ENCODE measurements at places on chromosomes 1 and 21.

DNA sequence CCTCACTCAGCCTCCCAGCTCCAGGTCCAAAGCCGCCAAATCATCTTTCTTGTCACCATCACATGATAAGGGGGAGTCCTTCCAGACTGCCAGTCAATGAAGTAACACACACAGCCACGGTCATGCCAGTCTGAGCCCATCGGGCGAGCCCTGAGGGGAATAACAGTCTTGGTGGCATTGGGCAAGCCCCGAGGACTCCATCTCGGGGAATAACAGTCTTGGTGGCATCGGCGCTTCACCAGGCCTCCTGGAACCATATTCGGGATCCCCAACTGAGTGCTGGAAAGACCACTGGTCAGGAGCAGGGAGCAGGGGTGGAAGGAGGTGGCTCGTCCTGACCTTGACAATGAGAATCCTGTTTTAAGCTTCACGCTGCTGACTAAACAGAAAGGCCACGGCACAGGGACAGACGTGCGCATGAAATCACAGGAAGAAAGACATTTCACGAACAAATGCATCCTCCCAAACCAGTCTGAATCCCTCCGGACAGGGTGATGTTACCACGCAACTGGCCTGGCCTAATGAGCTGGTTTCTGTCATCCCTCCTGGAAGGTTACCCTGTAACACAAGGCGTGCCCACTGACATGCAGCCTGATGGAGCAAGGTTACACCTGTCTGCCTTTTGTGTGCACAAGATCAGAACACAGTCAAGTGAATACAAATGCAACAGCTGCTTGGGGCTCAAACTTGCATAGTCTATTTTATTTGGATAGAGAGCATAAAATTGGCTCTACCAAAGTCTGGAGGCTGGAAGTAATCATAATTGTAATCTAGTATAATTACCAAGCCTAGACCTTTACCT is 517.4 kb downstream of the KIF26B start:
- no peak for DNase-seq

- DNase-seq: no peak
Measured at GRCh38 chr1:228740543-228741317, 5.5 kb downstream of the RHOU start.

DNA sequence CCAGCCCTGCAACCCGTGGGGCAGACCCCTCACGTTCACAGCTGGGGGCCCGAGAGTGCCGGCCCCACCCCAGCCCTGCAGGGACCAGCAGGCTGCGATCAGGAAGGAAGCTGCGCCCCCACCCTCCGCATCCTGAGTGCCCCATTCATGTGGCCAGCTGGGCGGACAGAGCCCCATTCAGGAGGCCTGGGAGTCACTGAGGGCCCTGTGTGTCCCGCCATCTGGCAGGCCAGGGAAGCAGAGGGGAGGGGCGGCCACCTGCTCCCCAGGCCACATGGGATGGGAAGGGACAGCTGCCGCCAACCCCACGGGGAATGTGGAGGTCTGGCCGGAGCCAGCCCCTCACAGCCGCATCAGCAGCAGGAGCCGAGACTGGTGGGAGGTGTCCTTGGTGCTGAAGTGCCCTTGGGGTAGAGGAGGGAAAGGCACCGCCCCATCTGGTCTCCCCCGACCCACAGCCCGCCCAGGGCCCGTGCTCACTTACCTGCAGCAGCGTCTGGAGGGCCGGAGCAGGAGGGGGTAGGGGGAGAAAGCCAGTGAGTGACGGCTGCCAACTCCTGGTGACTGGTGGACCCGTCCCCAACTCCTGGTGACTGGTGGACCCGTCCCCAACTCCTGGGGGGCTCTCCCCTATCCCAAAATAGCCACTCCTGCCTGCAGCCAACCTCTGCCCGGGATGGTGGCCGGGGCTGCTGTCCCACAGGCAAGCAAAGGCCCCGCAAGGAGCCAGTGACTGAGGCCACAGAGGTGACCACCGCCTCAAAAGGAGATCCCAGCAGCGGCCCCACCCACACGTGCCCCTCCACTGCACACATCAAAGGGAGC is 8.7 kb downstream of the ACAP3 start:
- no peak for DNase-seq

- DNase-seq: no peak
Measured at GRCh38 chr1:205998457-205999241, 4.5 kb downstream of the RAB7B start.

DNA sequence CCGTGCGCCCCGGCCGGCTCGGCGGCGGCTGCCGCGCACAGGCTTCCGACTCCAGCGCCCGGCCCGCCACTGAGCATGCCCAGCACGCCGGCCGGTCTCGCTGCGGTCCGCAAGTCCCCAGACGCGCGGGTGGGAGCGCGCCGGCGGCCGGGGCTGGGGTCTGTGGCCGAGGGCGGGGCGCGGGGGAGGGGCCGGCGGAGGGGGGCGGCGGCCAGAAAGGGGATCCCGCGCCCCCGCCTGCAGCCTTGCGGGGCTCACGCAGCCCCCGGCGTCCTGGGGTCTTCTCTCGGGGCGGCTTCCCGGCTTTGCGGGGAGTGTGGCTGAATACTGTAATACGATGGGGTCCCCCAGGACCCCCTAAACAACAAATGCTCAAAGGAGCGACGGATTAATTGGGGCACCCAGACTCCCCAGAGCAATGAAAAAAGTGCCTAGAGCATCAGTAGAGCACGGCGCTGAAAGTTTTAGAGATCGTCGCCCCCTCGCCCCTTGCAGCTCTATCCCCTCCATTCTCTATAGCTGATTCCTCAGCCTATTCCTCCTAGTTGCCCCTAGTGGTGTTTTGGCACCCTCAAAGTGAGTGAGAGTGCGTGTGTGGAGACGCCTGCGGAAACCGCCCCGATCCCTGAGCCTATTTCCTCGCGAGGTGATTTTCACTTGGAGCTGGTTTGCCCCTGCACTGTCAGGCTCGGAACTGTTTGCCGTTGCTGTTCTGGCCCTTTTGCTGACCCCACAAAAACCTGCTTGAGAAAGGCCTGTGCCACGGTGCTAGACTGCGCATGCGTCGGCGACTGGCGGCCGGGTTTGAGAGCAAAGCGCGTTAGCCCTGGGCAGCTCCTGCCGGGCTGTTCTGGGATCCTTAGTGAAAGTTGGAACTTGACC is at the start of gene VAV3:
TSS of gene VAV3 (minus strand) at position 71 of the 882 bp plus-strand sequence. CDS start 311 bp downstream, outside the sequence.
- no peak for DNase-seq

DNA sequence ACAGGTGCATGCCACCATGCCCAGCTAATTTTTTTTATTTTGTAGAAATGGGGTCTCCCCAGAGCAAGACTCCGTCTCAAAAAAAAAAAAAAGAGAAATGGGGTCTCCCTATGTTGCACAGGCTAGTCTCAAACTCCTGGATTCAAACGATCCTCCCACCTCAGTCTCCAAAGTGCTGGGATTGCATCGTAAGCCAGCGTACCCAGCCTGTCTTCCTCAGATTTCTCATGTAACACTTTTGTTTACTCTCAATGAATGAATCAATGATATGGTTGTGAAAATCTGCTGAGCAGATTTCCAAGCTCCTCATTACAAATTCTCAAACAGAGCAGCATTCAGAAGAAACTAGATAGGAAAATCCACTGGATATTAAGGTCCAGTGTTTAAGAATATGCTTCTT is 6.6 kb downstream of the CMPK1 start:
- no peak for DNase-seq

DNA sequence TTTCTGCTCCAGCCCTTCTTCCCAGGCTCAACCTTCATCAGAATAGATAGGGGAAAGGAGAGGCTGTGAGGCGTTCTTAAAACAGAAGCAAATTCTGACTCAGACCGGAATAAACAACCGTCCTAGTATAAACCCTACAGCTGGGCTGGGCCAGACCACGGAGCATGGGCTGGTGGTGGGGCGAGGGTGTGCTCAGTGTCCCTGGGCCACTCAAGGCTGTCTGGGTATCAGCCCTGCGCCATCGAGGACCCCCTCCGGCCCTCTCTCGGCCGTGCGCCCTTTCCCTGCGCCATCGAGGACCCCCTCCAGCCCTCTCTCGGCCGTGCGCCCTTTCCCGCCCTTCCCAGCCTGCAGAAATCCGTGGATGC is 36.0 kb downstream of the CAPN2 start:
- no peak for DNase-seq

DNA sequence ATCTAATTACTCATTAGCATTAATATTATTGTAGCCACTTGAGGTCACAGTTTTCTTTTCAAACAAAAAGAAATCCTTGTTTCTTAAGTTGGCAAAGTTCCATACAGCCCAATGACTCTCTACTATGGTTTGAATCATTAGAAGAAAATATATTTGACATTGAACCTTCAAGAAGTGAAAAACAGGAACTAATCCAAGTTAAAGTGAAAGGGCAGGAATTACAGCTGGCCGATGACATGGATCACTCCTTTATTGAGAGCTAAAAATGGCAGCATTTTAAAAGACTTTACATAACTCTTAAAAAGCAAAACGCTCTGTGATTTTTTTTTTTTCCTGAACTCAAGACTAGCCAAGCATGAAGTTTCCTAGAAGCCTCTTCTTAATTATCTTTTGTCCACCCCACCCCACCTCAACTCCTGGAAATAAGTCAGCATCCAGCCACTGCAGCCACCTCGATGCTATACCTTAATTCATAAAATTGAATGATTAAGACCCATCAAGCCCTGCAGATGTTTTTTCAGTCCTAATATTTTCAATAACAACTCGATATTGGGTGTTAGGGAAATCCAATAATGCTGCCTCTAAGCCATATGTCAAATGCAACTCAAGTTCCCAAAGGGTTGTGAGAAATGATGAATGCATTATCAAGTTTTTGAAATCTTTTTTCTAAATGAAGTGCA is 323.1 kb downstream of the HHIPL2 start:
- DNase-seq: no peak

DNA sequence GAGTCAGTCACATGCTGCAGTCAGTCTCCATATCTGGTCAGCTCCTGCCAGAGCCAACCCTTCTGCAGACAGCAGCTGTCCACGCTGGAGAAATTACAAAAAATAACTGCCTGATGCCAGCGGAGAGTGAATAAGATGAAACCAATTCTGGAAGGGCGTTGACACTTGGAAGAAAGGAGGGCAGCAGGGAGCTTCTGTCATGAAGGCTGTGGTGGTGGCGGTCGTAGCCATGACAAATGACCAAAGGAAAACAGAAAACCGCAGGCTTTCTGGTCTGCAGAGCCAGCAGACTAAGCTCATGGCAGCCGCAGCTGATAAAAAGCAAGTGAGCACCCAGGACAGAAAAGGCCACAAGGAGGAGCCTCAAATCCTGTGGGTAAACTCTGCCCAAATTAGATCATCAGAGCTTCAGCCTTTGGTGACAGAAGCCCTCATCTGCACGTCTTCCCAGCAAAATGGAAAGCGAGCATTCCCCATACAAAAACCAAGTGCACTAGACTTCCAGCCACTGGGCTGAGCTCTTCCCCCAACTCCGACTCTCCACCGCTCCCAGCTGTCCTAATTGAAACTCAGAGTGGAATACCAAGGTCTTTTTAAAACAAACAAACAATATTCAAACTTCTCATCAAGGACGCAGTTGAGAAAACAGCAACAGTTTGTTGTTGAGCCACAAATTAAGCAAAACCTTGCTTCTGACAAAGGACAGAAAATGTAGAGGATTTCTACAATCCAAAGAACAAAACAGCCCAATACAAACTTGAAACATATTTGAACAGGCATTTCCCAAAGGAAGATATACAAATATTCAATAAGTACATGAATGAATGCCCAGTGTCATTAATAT is 28.7 kb downstream of the RSPH1 start:
- DNase-seq: no peak

GRCh38 chr1:169525391-169525790 is 39.6 kb upstream of the SLC19A2 start:
- DNase-seq: no peak

GRCh38 chr1:18556364-18556763 is 74.3 kb upstream of the PAX7 start:
- DNase-seq: no peak

DNA sequence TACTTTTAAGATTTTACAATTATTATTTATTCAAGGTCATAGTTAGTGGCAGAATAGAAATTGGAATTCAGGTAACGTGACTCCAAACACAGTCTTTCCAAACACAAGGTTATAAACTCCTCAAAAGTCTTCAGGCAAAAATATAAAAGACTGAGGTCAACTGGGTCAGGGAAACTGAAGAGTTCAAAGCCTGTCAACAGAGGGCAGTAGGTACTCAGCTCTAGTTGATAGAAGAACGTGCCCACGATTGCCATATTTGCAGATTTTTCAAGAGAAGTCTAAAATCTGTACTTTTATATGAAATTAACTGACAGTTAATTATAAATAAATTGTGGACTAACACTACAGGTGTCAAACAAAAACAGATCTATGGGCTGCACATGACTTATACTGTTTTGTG is 135.0 kb downstream of the LHX4 start:
- DNase-seq: no peak

- DNase-seq: no peak
Measured at GRCh38 chr1:194952171-194952570, 1656.1 kb downstream of the KCNT2 start.

GRCh38 chr21:37139902-37140301 is 66.8 kb downstream of the TTC3 start:
- no peak for DNase-seq

DNA sequence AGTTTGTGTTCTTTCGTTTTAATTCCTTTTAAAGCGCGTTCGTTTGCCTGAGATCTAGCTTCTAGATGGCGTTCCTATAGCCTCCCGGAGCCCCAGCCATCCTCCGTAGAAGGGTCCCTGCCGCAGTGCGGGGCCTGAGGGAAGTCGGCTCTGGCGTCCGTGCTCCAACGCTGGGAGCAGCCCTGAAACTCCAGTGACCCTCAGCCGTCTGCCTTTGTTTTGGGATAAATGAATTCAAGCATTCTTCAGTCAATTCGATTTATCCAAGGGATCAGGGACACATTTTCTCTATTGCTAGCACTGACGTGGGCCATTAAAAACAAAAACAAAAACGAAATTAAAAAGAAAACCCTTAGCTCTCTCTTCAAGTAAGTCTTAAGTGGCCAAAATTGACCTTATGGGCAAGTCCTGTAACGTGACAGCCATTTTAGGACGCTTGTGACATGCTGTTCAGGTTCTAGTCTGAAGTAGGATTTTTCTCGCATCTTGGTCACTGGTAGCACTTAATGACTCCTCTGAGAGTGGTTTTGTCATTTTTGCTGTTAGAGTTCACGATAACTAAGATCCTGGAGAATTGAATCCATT is 742 bp upstream of the HSPA13 start:
- no peak for DNase-seq

GRCh38 chr1:228009828-228010775 is 3.3 kb downstream of the WNT3A start:
- DNase-seq: no peak

All from activated T-helper 9 cell treated with anti-CD3 and anti-CD28 coated beads, Interleukin-2, amount 50 U/mL, for 16 hours (primary cell).